GM23248 (cell line): ENCODE measurements at places on chromosomes 13 and 19.

GRCh38 chr19:56839652-56840450 lies 675 bp downstream of the PEG3 start:
- no peak for DNase-seq

GRCh38 chr19:48329167-48329891 lies 4.0 kb downstream of the EMP3 start:
- DNase-seq: peak; percentile 84

- no peak for DNase-seq
These were observed 633 bp downstream of the SHISA7 start for GRCh38 chr19:55442372-55442961.

DNA sequence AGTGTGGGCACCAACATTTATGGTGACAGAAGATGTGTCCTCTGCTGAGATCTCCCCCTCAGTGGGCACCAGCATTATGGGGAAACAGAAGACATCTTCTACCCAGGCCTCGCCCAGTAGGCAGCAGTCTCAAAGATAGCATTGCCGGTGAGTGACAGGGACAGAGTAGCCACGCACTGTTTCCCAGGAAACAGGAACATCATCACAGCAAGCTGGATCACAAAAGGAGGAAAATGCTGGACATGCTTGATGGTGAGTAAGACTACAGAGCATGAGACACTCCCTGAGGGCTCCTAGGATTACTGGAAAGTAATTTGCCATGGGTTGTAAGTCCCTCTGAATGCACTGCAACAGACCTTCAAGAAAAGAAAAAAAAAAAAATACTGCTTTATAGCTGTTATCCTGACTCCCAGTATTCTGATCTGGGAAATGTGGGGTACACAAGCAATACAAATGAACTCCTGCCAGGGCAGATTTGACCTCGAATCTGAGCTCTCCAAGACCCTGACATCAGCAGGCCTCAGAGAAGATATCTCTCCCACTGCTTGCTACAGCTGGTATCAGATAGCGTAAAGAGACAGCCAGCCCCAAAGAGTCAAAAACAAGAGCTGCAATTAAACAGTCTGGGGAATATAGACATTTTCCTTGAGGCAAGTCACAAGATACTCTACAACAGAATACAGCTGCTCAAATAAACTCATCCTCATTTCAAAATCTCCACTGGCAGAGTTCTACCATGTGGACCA lies 180.4 kb downstream of the RBM26 start:
- DNase-seq: peak; percentile 22

DNA sequence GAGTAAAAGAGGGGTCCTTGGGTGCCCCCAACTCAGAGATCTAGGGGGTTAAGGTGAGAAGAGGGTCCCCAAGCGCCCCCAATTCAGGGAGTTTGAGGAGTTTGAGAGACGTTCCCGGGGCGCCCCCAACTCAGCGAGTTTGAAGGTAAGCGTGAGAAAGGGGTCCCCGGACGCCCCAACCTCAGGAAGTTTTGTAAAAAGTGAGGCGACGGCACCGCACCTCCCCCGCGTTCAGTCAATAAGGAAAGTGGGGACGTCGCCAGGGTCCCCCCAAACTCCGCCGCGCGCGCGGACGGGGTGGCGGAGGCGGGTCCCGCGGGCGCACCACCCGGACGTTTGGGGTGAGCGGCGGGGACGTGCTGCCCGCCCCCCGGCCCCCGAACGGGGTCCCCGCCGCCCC lies 353 bp downstream of the RFX2 start:
- DNase-seq: peak; percentile 45

- DNase-seq: no peak
These were observed 2.6 kb downstream of the LYPD5 start for GRCh38 chr19:43799502-43800142.

DNA sequence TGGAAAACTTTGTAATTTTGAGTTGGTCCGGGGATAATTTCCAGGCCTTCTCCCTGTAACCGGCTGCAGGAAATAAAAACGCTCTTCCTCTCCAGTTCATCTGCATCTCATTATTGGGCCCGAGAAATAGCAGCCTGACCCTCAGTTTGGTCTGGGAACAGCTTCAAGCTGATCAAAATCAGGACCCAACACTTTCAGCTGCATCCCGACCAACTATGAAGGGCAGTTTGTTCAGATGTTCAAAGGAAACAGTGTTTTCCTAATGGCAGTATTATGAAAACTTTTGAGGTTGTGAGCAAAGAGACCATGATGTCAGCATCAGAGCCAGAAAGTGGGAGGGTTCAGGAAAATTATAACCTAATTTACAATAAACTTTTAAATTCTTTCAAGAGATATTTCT lies 35.7 kb downstream of the STK24 start:
- peak; percentile 63 for DNase-seq

GRCh38 chr13:40790154-40790616 lies 774 bp downstream of the SLC25A15 start:
- DNase-seq: no peak
